Fibroblast of skin of left quadriceps (primary cell): ENCODE measurements at places on chromosomes 12 and 14.

- DNase-seq = no peak
Observed at GRCh38 chr12:131895640-131896079, 1.2 kb downstream of the ULK1 start.

DNA sequence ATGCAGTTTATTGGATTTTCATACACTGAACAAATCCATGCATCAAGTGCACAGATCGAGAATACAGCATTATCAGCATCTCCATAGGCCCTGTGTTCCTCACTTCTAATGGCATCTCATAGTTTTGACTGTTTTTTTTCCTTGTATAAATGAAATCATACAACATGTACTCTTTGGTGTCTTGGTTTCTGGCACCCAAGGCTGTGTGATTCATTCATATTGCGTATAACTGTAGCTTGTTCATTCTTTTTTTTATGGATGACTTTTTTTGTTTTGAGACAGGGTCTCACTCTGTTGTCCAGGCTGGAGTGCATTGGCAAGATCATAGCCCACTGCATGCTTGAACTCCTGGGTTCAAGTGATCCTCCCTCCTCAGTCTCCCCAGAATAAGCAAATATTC lies 14.3 kb downstream of the RASSF8 start:
- DNase-seq = no peak

GRCh38 chr14:103188810-103189480 lies 65.7 kb downstream of the TNFAIP2 start:
- no peak for DNase-seq

DNA sequence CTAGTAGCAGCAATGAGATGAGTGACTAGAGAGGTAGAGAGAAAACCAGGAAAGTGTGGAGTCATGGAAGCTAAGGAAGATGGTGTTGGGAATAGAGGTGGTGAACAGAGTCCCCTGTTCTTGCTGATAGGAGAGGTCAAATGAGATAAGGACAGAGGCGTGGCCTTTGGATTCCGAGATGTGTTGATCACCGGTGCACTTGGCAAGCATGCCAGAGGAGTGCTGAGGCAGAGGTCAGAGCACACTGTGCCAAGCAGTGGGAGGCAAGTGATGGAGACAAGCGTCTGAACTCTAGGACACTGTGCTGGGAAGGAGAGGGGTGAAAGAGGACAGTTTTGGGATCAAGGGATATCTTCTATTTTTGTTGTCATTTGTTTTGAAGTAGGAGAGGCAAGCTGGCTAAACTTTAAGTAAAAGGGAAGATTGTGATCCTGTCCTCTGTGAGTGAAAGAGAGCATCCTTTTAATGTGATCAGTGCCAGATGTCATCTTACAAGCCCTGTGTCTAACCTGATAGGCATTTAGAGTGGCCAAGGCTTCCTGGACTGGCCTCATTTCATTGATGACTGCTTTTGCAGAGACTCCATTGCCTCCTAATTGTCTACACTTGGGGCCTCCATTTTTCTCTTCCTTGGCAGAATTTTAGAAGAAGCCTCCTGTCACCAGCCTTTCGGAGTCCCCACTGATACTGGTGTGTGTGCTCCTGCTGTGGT lies 336.4 kb downstream of the CACNA1C start:
- DNase-seq = no peak

- DNase-seq = no peak
Observed at GRCh38 chr14:90319173-90319572, 12.6 kb downstream of the NRDE2 start.

- no peak for DNase-seq
Observed at GRCh38 chr12:76236640-76237039, 111.6 kb downstream of the BBS10 start.

GRCh38 chr14:37090026-37090425 lies 82.4 kb downstream of the SLC25A21 start:
- no peak for DNase-seq

GRCh38 chr12:75489613-75490210 lies 9.2 kb downstream of the GLIPR1 start:
- no peak for DNase-seq

DNA sequence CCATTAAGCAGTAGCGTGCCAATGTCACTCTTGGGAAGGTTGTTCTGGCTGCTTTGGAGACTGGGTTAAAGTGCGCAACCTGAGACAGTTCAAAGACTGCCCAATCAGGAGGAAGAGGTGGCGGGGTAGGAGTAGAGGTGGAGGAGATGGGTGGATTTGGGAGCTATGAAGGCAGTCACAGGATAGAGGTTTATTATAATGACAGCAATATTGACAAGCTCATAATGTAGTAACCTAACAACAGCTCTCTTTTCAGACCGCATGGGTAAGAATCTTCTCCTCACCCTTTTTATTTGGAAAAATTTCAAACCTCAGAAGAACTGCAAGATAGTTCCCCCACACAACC lies 5.3 kb upstream of the PSMD9 start:
- DNase-seq = no peak

GRCh38 chr12:49942921-49943624 lies 7.5 kb upstream of the AQP2 start:
- DNase-seq = no peak

DNA sequence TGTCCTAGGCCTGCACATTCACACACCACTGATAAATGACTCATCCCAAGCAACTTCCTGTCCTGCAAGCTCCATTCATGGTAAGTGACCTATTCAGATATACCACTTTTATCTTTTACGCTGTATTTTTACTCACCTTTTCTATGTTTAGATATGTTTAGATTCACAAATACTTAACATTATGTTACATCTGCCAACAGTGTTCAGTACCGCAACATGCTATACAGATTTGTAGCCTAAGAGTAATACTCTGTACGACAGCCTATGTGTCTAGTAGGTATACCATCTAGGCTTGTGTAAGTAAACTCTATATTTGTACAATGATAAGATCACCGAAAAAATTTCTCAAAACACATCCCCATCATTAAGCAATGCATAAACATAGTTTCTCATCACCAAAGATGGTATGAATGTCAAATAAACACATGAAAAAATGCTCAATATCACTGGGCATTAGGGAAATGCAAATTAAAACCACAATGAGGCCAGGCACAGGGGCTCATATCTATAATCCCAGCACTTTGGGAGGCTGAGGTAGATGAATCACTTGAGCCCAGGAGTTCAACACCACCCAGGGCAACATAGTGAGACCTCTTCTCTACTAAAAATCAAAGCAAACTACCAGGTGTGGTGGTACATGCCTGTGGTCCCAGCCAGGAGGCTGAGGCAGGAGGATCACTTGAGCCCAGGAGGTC lies 20.7 kb downstream of the ATXN2 start:
- no peak for DNase-seq

- no peak for DNase-seq
Observed at GRCh38 chr14:50816395-50817047, 14.4 kb downstream of the NIN start.

GRCh38 chr12:103028881-103029639 lies 71.6 kb downstream of the ASCL1 start:
- DNase-seq = no peak

DNA sequence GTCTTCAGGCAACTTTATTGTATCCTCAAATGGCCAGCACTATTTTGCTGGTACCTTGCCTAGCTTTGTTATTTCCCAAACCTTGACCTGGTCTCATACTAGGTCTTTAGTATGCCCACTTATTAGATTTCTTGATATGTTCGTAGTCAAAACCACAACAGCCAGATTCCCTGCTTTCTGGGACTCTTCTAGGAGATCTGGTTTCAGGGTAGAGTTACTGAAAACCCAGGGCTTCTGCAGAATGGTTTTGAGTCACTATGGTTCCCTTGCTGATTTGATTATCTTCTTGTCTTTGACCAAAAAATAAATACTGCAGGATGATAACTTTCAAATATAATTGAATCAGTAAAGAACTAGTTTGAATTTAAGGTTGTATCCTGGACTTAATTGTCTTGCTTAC lies 211.2 kb downstream of the FUT8 start:
- DNase-seq = no peak

GRCh38 chr14:64983439-64984310 lies 3.0 kb upstream of the FNTB start:
- peak; percentile 28 for DNase-seq

DNA sequence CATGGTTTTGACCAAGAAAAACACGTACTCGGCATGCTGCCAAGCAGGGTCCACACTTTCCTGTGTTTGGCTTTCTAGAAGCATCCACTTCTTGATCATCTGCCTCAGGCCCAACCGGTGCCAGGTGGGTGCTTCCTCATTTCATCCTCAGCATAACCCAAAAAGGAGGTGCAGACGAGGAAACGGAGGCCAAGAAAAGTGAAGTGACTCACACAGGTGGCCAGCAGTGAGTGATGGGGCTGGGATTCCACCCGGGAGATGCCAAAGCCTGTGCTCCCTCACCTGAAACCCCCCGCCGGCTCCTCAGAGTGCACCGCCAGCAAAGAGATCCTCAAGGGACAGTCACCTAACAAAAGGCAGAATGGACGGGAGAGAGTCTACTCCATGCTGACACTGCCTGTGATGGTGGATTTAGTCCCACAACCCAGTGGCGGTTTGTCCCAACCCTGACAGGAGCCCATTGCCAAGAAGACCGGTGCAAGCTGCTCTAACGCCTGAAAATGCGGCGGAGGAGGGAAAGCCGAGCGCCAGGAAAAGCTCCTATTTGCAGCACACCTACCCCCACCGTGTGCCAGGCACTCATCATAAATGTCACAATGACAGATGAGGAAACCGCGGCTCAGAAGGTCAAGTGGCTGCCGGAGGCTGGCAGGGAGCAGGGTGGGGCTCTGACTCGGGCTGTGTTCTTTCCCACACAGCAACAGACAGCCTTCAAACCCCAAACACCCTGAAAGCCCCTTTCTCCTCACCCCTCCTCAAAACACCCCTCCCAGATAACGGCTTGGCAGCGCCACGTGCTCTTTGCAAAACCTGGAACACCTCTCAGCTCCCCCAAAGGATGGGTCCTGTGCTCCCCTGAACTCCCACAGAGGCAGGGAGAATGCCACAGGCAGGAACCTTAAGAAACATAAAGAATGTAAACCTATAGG lies 18.8 kb downstream of the BCL11B start:
- no peak for DNase-seq
